ENCODE measurements at places on chromosomes 16 and 17.

DNA sequence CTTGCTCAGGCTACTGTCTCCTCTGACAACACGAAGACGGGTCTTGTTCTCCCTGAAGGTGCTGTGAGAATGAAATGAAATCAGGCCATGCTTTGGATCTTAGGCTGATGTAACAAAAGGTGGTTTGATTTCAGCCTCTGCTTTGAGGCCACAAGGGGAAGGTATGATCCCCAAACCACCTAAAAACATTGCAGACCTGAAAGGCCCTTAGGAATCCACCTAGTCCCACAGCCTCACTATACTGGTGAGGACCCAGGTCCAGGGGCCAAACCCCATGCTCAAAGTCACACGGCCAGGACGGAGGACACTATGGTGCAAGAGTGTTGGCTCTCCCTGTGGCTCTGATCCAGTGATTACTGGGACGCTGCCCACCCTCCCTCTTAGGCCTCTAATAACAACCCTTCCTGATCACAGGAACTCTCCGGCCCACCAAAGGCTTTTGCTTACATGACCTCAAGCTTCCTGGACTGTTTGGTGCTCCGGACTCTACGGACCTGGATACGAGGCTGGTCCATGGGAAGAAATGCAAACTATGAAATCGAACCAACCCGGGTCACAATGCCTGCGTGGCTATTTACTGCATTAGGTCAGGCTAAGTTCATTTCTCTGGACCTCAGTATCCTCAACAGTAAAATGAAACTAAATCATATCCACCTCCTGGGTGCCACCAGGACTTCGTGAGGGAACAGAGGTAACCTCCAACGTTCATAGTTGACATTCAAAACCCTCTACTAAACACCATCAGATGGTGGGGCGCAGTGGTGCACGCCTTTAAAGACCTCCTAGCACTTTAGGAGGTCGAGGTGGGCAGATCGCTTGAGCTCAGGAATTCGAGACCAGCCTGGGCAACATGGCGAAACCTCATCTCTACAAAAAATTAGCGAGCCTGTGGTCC is 1.5 kb downstream of the TRIM25 start:
- DNase-seq = no peak

DNA sequence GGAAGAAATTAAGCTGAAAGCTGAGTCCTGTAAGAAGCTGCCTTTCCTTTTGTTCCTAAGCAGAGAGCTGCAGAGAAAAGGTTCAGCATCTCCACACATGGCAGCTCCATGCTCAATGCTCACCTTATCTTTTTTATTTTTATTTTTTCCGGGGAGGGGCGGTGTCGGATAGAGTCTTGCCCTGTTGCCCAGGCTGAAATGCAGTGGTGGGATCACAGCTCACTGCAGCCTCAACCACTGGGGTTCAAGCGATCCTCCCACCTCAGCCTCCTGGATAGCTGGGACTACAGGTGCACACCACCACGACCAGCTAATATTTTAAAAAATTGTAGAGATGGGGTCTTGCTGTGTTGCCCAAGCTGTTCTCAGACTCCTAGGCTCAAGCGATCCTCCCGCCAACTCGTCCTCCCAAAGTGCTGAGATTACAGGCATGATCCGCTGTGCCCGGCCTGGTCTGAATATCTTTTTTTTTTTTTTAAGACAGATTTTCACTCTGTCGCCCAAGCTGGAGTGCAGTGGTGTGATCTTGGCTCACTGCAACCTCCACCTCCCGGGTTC is 28.3 kb upstream of the CIBAR2 start:
- no peak for DNase-seq

GRCh38 chr16:16057102-16057501 is 107.7 kb downstream of the ABCC1 start:
- DNase-seq = no peak

DNA sequence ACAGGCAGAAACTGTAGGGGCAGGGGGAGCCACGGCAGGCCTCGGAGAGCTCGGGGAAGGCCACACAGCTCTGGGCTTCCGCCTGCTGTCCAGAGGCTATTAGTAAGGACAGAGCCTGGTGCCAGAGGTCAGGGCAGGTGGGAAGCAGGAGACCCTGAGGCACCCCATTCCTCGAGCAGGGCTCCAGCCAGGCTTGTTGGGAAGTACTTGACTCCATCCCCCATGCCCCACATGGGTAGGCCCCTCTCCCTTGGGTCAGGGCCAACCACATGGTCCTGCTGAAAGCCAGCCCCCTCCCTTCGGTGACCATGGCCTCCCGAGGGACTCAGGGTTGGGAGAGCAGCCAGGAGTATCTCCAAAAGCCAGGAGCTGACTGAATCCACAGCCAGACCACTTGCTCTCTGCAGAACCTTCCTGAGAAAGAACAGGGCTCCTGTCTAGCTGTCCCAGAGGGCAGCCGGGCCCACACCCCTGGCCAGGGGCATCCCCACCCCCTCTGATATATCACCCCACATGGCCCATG is 17.4 kb upstream of the MPRIP start:
- no peak for DNase-seq

DNA sequence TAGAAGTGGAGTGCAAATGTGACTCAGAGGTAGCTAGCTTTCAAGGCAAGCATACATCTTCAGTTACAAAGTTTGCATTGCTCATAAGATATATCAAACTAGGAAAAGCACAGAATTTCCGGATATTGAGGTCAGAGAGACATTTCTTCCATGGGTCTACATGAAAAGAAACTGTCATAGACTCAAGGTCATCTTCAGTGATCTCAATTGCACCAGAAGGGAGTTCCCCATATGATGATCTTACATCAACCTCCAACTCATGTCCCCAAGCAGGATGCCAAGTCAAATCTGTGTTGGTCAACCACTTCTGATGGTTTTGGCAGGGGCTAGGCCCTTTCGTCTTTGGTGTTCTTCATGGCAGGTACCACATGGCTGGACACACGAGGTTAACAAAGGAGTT is 459.9 kb upstream of the MAF start:
- DNase-seq = no peak

All from SK-N-MC (cell line).